RWPE2 (cell line): ENCODE measurements at places on chromosomes 16 and 17.

- no peak for DNase-seq
Measured at GRCh38 chr17:76441686-76442340, 11.1 kb downstream of the UBE2O start.

DNA sequence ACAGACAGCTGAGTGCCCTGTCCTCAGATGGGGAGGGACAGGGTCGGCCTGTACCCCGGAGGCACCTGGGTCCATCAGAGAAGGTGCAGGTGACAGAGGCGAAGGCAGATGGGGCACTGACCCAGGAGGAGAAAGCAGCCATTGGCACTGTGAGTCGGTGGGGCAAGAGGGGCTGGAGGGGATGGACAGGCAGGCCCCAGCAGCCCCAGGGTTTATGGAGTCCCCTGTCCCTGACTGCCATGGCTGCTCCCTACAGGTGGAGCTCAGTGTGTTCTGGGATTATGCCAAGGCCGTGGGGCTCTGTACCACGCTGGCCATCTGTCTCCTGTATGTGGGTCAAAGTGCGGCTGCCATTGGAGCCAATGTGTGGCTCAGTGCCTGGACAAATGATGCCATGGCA is 32.1 kb downstream of the ANKRD40 start:
- DNase-seq, result no peak

GRCh38 chr16:27312580-27313421 is 973 bp upstream of the IL4R start:
- DNase-seq, result no peak

DNA sequence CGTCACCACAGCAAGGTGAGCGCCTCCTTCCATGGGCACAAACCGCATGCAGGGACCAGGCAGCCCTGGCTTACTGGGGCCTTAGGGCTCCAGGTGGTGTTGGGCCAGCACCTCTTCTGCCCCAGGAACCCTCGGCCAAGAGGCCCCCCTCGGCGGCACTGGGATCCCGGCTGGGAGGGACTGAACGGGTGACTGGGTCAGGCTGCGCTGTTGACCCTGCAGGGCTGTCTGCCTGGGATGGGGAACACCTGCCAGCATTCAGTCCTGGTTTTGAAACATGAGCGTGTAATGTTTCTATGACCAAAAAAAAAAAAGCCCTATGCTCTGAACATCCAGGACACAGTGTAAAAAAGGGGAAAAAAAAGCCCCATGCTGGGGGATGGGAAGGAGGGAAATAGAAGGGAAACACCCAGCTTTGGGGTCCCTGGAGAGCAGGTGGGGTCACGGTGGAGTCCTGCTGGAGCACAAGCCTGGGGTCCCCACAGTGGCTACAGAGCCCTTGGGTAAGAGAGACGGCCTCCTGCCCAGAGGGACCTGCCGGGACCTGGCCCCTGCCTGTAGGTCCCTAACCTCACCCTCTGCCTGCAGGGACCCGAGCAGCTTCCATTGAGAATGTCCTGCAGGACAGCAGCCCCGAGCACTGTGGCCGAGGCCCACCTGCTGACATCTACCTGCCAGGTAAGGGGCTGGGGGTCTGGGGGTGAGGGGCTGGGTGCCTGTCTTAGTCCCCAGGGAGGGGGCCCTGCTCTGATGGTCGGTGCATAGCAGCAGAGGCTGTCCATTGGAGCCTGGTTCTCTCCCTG is 9.9 kb upstream of the NUDT16L1 start:
- DNase-seq, result no peak

GRCh38 chr17:8064561-8065019 is 22.9 kb downstream of the ALOX12B start:
- no peak for DNase-seq

DNA sequence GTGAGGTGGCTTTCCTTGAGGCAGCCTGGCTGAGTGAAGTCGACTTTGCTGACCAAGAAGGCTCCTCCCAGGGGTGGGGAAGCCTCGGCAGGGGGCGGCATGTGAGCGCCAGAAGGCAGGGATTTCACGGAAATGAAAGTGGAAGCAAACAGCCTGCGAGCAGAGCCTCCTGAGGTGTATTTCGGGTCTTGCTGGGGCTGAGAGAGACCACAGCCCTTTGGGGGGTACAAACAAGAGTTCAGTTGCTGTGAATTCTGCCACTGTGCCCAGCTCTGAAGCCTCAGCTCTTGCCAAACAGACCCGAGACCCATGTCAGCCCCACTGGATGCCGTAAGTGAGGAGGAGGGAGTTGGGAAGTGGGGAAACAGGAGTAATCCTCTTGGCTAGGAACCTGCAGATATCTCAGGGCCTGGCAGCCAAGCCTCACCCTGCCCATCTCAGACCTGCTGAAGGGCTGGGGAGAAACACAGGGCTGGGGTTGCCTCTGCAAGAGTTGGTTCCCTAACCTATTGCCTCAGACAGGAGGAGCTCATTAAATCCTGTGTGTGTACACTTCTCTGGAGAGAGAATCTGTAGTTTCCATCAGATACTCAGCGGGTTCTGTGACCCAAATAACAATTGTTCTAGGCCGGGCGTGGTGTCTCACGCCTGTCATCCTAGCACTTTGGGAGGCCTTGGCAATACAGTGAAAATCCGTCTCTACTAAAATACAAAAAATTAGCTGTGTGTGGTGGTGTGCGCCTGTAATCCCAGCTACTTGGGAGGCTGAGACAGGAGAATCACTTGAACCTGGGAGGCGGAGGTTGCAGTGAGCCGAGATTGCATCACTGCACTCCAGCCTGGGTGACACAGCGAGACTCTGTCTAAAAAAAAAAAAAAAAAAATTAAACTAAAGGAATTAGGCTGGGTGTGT is at the start of gene IFI35:
Gene IFI35 (plus strand): TSS at position 146 of the 913 bp plus-strand sequence. CDS start 164 bp downstream, at position 310.
- DNase-seq, result no peak

GRCh38 chr17:17819561-17819995 is 17.2 kb downstream of the SREBF1 start:
- no peak for DNase-seq

GRCh38 chr17:79500745-79501618 is 109.9 kb downstream of the RBFOX3 start:
- DNase-seq, result no peak

GRCh38 chr16:84782846-84783245 is 36.9 kb upstream of the CRISPLD2 start:
- DNase-seq, result no peak

- DNase-seq, result no peak
Measured at GRCh38 chr17:47225911-47226688, 17.0 kb downstream of the MYL4 start.

- no peak for DNase-seq
Measured at GRCh38 chr16:74926805-74927204, 58.1 kb downstream of the WDR59 start.

GRCh38 chr16:82703161-82703560 is 76.4 kb downstream of the CDH13 start:
- no peak for DNase-seq

DNA sequence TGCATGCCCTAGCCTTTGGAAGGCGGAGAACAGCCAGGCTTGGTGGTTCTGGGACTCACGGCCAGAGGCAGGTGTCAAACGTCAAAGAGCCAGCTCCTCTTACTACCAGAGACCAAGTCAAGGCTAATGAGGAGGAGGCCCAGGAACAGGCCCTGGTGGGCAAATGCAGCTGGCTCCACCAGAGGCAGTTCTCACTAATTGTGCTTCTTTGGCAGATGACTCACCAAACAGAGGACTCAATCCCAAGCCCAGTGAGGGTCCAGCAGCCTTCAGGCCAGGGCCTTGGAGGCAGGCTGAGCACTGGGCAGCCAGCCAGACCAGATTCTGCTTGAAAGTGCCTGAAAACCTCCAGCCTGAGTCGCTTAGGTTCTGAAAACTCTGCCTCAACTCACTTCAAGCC is 336.5 kb upstream of the CDH5 start:
- DNase-seq, result no peak

DNA sequence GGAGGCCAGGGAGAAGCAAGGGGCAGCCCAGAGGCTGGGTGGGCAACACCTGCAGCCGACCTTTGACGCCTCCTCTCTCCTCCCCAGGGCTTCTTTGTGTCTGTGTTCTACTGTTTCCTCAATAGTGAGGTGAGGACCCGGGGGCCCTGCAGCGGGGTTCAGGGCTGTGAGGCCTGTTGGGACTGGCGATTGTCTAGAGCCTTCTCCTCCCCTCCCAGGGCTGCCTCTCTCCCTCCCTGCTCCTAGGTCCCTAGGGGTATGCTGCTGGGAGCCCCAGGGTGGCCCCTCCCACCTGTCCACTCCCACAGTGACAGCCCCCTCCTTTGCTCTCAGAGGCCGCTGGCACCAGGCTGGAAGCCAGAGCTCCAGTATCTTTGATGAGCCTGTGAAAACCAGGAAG is 10.8 kb upstream of the SPPL2C start:
- DNase-seq, result no peak

- no peak for DNase-seq
Measured at GRCh38 chr17:27466743-27467375, 10.6 kb downstream of the KSR1 start.

- DNase-seq, result no peak
Measured at GRCh38 chr16:65644821-65645220, 523.0 kb upstream of the CDH11 start.

- DNase-seq, result no peak
Measured at GRCh38 chr16:20628213-20628612, 52.0 kb upstream of the ACSM2B start.

- DNase-seq, result no peak
Measured at GRCh38 chr17:33284022-33284421, 9.1 kb downstream of the ASIC2 start.

DNA sequence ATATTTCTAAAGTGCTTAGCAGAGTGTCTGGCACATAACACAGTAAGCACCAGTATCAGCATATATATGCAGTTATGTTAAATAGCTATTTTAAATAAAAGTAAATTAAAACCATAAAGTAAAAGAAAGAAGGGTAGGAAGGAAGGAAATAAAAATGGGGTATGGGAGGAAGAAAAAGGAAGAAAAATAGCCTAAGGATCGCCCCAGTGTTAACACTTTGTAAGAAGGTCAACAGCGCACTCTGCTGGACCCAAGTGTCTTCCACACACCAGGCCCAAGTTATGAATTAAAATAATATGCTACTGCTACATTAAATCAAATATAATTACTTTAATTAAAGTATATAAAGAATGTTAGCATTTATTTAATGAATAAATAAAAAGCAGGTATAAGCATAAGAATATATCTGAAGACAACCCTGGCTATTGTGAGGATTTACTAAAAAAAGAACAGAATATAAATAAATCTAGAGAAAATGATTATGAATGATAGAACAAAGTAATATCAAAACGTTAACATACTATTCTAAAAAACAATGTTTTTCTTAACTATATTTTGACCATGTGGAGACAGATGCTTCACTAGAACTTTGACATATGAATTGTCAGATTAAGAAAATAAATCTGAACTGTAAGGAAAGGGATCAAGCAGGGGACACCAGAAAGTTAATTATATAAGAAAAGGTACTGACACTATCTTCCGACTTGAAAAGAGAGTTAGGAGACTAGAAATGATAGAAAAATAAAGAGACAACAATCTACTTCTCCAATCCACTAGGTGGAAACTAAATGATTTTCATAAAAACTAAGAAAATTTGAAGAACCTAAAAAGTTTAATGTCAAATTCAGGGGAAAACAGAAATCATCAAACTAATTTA is 25.9 kb downstream of the BRIP1 start:
- no peak for DNase-seq

GRCh38 chr16:29686740-29687332 is 7.9 kb downstream of the QPRT start:
- DNase-seq, result no peak

DNA sequence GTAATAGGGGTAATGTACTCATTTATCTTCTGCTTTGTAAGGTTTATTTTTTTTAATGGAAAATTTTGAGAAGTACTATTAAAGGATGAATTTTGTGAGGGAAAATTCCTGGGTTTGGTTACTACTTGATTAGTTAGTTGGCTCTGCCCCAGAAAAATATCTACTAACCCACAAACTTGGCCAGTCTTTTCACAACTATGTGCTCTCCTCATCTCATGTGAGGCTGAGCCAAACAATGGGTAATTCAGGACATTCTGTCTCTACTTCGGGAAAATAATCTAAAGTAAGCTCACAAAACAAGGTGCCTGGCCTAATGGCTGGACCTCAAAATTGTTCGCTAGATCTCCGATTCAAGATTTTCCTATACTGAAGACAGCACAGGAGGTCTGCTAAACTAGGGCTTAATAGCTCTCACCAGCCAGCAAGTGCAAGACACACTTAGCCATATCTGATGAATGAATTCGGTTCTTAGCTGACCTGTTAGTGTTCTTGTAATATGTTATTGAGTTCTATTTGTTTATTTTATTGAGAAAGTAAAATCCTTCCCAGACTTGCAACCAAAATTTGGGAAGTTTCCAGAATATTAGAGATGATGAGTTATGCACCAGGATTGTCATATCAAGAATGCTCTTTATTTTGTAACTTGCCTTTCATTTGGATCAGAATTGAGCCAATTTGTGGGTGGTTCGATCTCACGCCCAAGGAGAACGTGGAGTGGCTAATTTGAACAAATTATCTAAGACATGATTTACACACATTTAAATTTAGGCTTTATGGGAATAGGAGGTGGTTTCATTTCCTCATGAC is 5.7 kb downstream of the KCNJ16 start:
- DNase-seq, result no peak

DNA sequence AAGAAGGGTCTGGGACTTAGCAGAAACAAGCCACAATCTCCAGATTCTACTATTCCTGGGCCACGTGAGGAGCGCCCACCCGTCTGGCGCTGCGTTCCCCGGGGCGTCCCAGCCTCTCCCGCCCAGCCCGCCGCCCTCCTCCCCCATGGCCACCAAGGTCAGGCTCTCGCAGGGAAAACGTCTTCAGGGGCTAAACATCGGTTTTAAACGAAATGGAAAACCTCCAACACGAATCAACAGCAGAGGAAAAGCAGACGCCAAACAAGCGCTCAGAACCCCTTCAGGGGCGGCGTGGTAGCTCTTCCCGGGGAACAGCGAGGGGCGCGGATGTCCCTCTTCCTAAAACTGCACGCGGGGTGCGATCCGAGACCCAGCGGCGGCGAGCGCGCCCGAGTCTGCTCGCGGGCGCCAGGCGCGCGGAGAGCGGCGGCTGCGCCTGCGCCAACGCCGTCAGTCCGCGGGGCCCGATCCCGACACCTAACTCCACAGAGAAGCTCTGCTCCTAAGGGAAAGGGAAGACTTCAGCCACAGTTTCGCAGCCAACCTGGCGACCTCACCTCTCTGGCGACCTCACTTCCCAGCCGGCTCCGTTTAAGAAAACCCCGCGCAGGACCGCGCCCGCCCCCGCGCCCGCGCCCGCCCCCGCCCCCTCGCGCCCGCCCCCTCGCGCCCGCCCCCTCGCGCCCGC is 505 bp upstream of the COG1 start:
- DNase-seq, result peak; percentile 88

- no peak for DNase-seq
Measured at GRCh38 chr16:67192781-67193361, 916 bp downstream of the E2F4 start.

- DNase-seq, result no peak
Measured at GRCh38 chr17:35543856-35544255, 6.4 kb upstream of the SLFN12L start.
